GM18507 (cell line): ENCODE measurements at places on chromosomes 3 and 15.

GRCh38 chr3:55173504-55173903, 245.6 kb upstream of the LRTM1 start:
- no peak for DNase-seq

DNA sequence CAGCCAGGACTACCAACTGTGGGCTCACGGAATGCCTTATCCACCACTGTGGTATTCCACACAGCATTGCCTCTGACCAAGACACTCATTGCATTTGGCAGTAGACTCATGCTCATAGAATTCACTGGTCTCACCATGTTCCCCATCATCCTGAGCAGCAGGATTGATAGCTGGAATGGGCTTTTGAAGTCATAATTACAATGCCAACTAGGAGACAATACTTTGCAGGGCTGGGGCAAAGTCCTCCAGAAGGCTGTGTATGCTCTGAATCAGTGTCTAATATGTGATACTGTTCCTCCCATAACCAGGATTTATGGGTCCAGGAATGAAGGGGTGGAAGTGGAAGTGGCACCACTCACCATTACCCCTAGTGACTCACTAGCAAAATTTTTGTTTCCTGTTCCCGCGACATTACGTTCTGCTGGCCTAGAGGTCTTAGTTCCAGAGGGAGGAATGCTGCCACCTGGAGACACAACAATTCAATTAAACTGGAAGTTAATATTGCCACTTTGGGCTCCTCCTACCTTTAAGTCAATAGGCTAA, 58.6 kb upstream of the CCDC80 start:
- DNase-seq: no peak

DNA sequence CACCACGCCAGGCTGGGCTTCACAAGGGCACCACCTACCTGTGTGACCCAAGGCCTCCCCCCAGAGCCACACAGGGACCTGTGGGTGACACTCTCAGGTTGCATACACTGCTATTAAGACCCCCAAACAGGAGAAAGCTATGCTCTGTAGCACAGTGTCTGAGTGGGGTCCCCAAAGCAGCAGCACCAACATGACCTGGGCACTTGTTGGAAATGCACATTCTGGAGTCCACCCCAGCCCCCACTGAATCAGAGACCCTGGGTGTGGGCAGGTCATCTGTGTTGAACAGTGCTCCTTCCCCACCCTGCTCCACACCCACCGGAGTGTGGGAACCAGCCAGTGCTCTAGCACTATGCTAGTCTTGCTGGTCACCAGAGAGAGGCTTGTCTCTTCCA, 76.1 kb downstream of the ADAMTS17 start:
- DNase-seq: no peak

DNA sequence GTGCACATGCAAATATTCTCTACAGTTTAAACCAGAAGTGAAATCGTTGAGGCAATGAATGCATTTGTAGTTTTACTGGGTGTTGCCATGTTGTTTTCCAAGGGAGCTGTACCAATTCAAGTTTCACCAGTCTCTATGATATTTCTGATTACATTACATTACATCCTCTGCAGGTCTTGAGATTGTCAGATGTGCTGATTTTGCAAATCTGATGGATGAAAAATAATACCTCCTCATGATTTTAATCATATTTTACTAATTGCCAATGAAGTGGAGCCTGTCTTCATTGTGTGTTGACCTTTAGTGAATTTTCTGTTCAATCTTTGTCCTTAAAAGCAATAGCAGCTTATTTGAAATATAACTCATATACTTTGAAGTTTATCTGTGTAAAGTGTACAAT, 282.4 kb downstream of the NR2F2 start:
- DNase-seq: no peak

- no peak for DNase-seq
Observed at GRCh38 chr3:132016061-132017041, 18.5 kb downstream of the CPNE4 start.

GRCh38 chr3:184887574-184887973, 75.6 kb downstream of the VPS8 start:
- no peak for DNase-seq

GRCh38 chr15:57327985-57328471, 48.3 kb upstream of the CGNL1 start:
- no peak for DNase-seq

DNA sequence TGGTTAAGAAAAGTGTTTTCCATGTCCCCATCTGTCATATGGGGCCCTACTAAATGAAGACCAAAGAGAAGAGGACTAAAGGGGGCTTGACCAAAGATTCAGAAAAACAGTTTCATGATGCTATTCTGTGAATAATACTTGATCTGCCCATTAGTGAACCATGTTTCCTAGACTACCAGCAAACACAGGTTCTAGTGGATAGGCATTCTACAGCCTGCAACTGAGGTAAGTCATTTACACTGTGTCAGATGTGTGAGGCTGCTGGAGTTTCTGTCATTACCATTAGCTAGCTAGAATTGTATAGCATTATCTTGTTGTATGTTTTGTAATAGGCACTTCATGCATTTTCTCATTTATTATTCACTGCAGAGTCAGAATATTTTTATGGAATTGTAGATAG, 6.6 kb downstream of the GPR171 start:
- DNase-seq: no peak

GRCh38 chr3:61565569-61565968, 4.2 kb downstream of the PTPRG start:
- no peak for DNase-seq
